ELR (cell line): ENCODE measurements at places on chromosomes 4 and X.
A peak's percentile ranks its signal among the peaks of the same experiment; 100 is the strongest.

GRCh38 chr4:109298279-109299010, 4.0 kb downstream of the COL25A1 start:
- peak; percentile 24 for DNase-seq

- DNase-seq: no peak
Measured at GRCh38 chr4:89741768-89742167, 95.2 kb downstream of the SNCA start.

GRCh38 chr4:126271292-126271691, 956.5 kb downstream of the FAT4 start:
- no peak for DNase-seq

GRCh38 chr4:791252-791897, 34.6 kb downstream of the CPLX1 start:
- DNase-seq: no peak

DNA sequence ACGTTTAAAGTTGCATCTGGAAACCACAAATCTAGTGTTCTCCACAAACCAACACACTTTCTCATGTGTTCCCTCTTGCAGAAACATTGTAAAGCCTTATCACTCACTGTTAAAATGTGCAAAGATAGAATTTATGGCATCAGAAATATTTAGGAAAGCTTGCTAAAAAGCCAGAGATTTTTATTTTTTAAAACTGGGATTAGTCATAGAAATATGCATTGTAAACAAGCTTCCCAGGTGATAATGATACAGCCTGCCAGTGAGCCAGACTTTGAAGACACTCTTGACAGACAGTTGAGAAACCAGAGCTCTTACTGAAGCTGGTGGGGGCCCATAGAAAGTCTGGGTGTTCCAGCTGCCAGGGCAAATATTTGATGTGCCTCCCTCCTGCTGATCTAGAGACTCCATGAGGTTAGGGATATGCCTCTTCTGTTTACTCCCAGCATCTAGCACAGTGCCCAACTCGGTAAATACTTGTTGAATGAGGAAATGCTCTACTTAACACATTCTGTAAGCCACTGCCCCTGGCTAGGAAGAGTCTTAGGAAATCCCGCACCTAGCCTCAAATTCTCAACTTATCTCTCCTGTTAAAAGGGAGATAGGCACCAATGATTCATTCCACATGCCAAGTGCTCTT, 179.0 kb upstream of the RASGEF1B start:
- no peak for DNase-seq

- DNase-seq: peak; percentile 50
Measured at GRCh38 chrX:22351966-22352365, 79.3 kb downstream of the CBLL2 start.

- peak; percentile 72 for DNase-seq
Measured at GRCh38 chr4:100461807-100462605, 55.8 kb downstream of the EMCN start.

GRCh38 chr4:94208266-94208665, 601 bp downstream of the SMARCAD1 start:
- no peak for DNase-seq
